Adrenal gland (tissue), 19 donors: ENCODE measurements at places on chromosomes 5 and 9. TPM values are rescaled to one million over a fixed set of nuclear protein-coding genes. Genes with fewer than 3 reads are reported as not detected.

DNA sequence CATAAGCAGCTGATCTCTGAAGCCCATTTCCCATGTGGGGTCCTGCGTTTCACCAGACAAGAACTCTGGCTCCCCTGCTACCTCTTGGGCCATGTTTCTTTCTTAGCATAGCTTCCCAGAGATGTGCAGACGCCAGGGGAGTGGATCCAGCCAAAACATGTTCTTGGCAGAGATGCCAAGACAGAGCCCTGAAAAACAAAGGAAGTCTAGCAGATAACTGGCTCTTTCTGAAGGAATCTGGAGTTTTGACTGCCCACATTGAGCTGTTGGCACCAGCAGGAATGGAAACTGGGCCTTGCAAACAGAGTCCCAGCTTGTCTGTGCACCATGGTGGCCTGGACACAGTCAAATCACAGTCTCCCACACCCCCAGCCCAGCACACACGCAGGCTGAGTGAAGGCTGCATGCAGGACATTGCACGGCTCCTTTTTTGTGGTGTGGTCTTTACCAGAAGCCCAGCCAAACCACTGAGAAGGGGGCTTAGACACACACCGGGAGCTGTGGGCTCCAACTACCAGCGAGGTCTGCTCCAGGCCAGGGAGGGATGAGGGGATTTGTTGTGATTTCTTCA lies 114.7 kb downstream of the SNX18 start:
- no peaks in the 10 kb centered on the region for H3K27me3 ChIP-seq
- DNase-seq = no peak
- H3K4me1 ChIP-seq = no peaks in the 10 kb centered on the region
- no peak overlapping the region for H3K4me3 ChIP-seq
- no peaks in the 10 kb centered on the region for H3K36me3 ChIP-seq

GRCh38 chr9:16728137-16728508 lies 142.3 kb downstream of the BNC2 start:
- H3K27ac ChIP-seq = no peak overlapping the region
- H3K4me1 ChIP-seq = no peaks in the 10 kb centered on the region
- no peaks in the 10 kb centered on the region for H3K36me3 ChIP-seq
- no peak overlapping the region for H3K4me3 ChIP-seq
- no peaks in the 10 kb centered on the region for H3K27me3 ChIP-seq

DNA sequence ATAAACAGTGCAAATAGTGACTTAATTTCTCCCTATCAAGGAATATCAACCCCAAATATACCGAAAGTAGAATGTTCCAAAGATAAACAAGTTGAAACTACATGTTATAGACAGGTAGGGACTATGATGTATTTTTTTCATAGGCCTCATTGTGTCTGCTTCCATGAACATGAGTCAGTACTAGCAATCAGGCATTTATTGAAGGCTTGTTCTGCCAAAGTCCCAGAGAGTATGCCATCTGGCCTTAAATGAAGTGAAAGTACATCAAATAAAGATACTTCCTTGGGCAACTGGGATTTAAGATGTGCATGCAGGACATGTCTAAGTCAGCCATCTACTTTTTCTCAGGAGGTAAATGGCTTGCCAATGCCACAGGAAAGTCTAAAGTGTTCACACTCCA lies 6.5 kb downstream of the GHR start:
- H3K36me3 ChIP-seq = no peaks in the 10 kb centered on the region
- H3K4me1 ChIP-seq = no peaks in the 10 kb centered on the region
- no peak overlapping the region for H3K4me3 ChIP-seq
- DNase-seq = no peak
- no peaks in the 10 kb centered on the region for H3K27me3 ChIP-seq

GRCh38 chr9:16213781-16214515 lies 656.5 kb downstream of the BNC2 start:
- H3K4me3 ChIP-seq = no peak overlapping the region
- H3K27ac ChIP-seq = peak overlapping the region; percentile 65
- no peaks in the 10 kb centered on the region for H3K4me1 ChIP-seq

Gene CARD9
- total RNA-seq = 2.7 TPM

- DNase-seq = no peak
- no peaks in the 10 kb centered on the region for H3K27me3 ChIP-seq
- H3K27ac ChIP-seq = no peak overlapping the region
- H3K36me3 ChIP-seq = no peaks in the 10 kb centered on the region
These were observed 8.3 kb downstream of the FABP6 start for GRCh38 chr5:160237571-160238093.

Gene C5orf46
- not detected for total RNA-seq

Gene ZNF483
- total RNA-seq = 11.7 TPM

Gene PCDHGA1
- total RNA-seq = 0.39 TPM

DNA sequence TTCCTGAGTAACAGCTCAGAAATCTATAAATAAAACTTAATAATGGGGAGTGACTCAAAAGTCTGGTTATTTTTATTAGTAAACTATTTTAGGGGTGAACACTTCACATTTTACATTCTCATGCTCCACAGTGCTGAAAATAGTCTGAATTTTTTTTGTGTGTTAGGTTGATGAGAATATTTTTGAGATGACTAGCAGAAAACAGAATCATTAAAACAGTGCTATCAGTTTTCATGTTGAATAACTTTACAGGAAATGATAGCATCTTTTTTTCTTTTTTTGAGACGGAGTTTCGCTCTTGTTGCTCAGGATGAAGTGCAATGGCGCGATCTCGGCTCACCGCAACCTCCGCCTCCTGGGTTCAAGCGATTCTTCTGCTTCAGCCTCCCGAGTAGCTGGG lies 60.3 kb downstream of the TMC1 start:
- no peaks in the 10 kb centered on the region for H3K36me3 ChIP-seq
- no peak overlapping the region for H3K27ac ChIP-seq
- no peak for DNase-seq

Gene HAPLN1
- not detected for total RNA-seq

Gene SPINK7
- total RNA-seq = not detected

DNA sequence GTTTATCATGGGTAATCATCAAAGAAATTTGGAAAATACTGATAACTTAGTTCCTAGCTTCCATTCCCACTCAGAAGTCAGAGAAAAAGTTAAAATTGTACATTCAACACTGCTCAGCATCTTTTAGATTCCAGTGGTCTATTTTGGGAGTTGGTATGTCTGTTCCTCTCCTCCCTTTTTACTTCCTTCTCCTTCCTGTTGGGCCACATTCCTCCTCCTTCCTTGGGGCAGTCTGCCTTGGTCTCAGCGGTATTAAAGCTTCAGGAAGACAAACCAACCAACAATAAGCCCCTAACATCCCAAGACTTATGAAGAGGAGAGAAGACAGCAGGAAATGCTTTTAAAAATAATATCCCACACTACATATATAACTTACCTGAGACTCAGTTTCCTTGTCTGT lies 49.9 kb upstream of the SSBP2 start:
- no peaks in the 10 kb centered on the region for H3K4me1 ChIP-seq
- H3K4me3 ChIP-seq = no peak overlapping the region
- H3K36me3 ChIP-seq = no peaks in the 10 kb centered on the region
- DNase-seq = no peak

Gene ETF1
- 67.5 TPM for total RNA-seq
